ENCODE measurements at places on chromosomes 7 and 10.

DNA sequence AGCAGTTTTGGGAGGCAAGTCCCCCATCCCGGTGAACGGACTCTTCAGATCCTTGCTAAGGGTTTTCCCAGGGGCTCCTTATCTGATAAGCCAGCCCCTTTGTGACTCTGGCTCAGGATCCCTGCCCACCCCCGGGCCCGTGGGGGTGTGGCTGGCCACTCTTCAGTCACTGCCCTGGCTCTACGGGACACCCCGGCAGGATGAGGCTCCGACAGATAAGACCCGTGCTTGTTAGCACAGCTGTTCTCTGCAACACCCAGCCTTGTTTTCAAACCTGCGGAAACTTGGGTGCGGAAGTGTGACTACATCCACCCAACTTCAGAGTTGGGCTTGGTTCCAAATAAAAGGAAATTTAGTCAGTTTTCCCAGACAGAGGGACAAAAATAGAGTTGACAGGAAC is 66.7 kb upstream of the PODXL start:
- no peak for DNase-seq

DNA sequence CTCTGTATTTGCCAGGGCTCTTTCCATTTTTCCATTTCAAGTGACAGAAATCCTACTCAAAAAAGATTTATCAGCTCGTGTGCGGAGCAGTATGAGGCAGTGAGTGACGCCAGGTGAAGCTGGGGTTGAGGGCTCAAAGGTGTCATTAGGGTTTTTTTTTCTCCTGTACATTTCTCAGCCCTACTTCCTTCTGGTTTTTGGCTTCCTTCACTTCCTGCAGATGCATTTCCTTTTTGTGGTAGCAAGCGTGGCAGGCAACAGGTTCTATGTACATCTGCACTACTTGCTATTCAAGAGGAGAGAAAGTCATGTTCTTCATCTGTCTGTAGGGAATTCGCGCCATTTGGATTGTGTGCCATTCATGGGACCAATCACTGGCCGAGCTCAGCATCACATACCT is 52.8 kb upstream of the AOAH start:
- no peak for DNase-seq

GRCh38 chr7:100914879-100915447 is 19.3 kb upstream of the ACHE start:
- DNase-seq: no peak

DNA sequence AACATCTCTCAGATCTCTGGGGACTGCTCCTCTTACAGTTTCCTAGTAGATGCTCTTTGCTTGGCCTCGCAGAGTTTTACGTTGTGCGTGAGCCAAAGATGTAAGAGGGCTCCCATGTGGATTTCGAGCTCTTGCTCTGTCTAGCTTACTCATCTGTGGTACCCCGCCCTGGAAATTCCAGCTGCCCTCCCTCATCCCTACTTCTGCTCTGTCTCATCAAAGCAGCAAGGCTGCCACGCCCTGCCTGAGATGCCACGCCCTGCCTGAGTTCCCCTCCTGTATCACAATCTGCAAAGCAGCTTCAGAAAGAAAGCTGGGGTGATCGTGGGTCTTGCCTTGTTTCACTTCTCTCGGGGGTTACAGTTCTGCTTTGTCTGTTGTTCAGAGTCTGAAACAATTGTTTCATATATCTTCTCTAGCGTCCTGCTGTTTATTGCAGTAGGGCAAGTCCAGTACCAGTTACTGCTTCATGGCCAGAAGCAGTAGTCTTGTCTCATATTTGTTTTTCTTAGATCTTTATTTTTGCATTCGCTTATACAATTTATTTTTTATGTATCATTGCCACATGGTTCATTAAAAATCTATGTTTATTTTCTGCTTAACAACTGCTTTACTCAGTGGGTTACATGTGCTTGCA is 36.1 kb upstream of the CCNY start:
- no peak for DNase-seq

- no peak for DNase-seq
Measured at GRCh38 chr7:155974186-155974897, 162.1 kb upstream of the SHH start.

GRCh38 chr7:107816011-107816566 is 13.1 kb upstream of the SLC26A3 start:
- DNase-seq: no peak

Data from cortex of kidney (tissue), 1 donor.